ENCODE measurements at places on chromosomes 2 and 18. TPM values are rescaled to one million over a fixed set of nuclear protein-coding genes. Genes with fewer than 3 reads are reported as not detected.
A peak's percentile ranks its signal among the peaks of the same experiment; 100 is the strongest.

VAMP8 gene
- total RNA-seq: 34.9 TPM

GRCh38 chr2:3320910-3321605, 56.6 kb downstream of the EIPR1 start:
- H3K36me3 ChIP-seq: no peaks in the 10 kb centered on the region
- no peaks in the 10 kb centered on the region for H3K27me3 ChIP-seq
- H3K4me1 ChIP-seq: no peaks in the 10 kb centered on the region
- DNase-seq: no peak
- no peak overlapping the region for H3K4me3 ChIP-seq

DNA sequence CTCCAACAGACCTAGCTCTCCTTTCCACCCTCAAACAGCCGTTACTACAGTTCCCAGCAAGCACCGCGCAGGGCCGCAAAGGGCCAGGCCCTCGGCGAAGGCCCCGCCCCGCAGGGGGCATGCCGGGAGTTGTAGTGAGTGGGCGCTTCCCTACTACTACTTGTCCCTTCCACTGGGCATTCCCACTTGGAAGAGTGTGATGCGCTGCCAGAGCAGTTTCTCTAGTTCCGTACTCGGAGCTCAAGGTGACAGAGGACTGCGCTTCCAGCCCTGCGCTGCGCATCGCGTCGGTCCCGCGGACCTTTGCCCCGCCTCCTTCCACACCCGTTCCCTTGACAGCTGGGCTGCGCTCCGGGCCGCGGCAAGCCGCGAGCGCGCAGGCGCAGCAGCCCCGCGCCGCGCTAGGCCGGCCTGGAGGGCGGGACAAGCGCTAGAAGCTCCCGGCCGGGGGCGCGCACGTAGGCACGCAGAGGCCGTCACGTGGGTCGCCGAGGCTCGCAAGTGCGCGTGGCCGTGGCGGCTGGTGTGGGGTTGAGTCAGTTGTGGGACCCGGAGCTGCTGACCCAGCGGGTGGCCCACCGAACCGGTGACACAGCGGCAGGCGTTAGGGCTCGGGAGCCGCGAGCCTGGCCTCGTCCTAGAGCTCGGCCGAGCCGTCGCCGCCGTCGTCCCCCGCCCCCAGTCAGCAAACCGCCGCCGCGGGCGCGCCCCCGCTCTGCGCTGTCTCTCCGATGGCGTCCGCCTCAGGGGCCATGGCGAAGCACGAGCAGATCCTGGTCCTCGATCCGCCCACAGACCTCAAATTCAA, at the start of gene VAPA:
VAPA (plus strand) TSS at position 491 of the 808 bp plus-strand sequence; CDS start at position 732, 241 bp downstream.
- peaks cover 18% of the 10 kb centered on the region for H3K4me1 ChIP-seq
- peak; percentile 85 for DNase-seq
- peak within 1 kb of the TSS; percentile 98 for H3K27ac ChIP-seq
- no peaks in the 10 kb centered on the region for H3K36me3 ChIP-seq

DNA sequence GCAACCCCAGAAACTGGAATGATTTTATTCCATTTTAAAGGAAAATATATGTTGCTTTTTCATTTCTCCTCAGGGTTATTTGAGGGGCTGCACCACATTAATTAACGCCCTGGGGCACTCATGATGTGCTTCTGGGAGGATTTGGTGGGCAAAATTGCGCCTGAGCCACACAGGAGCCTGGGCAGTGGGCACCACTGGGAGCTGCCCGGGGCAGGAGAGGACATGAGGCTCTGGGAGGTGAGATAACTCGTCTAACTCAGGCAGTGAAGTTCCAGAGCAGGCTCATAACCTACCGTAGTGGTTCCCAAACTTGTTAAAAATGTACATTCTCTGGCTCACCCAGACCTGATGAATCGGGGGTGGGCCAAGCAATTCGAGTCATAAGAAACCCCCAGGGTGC, 68.3 kb downstream of the EDAR start:
- H3K4me3 ChIP-seq: no peak overlapping the region
- H3K36me3 ChIP-seq: no peaks in the 10 kb centered on the region
- H3K27ac ChIP-seq: no peak overlapping the region
- DNase-seq: no peak
- H3K4me1 ChIP-seq: no peaks in the 10 kb centered on the region

CTNNA2 gene
- total RNA-seq: not detected

Data from thoracic aorta (tissue), 2 donors.